Activated T-cell treated with anti-CD3 and anti-CD28 coated beads, Interleukin-2, amount 50 U/mL, for 24 hours (primary cell): ENCODE measurements at places on chromosomes 7 and 10.

DNA sequence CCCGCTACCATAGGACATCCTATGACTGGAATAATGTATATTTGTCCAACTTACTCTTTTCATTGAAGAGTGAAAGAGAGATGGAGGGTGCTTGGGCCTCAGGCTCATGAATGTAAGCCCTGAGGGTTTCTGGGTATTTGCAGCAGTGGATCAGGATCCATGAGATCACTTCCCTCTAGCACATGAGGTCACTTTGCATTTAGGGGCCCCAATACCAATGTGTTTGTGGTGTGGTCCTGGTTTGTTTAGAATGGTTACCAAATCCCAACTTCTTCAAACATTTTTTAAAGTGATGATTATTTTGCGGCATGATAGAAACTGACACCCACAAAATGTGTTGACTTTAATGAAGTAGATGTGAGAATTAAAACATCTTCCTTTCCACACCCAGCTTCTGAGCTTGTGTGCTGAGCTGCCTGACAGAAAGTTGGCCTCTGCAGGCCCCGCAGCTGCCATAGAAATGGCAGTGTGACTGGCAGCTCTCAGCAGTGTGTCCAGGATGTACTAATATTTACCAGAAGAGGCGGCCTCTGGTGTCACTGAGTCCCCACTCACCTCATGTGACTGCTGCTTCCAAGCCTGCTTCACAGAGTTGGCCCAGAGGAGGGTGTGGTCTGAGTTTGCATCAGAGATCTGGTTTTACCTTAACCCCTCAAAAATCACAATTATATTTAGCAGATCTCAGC, 447.6 kb upstream of the NPVF start:
- H3K27ac ChIP-seq = no peak overlapping the region
- no peaks in the 10 kb centered on the region for H3K36me3 ChIP-seq
- H3K27me3 ChIP-seq = no peaks in the 10 kb centered on the region
- no peak overlapping the region for H3K4me3 ChIP-seq
- H3K4me1 ChIP-seq = no peaks in the 10 kb centered on the region

DNA sequence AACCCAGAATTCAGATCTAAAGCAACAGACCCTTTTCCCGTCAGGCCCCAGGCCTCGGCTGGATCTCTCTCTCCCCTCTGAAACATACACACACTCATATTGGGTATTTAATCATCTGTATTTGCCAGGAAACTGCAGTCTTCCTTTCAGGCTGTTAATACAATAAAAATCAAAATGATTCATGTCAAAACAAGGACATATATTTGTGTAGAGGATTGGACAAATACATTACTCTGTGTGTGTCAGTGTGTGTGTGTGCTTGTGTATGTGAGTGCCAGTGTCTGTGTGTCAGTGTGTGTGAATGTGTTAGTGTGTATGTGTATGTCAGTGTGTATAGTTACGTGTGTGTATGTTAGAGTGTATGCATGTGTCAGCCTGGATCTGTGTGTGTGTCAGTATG, 90.8 kb downstream of the JCAD start:
- H3K36me3 ChIP-seq = no peaks in the 10 kb centered on the region
- H3K27ac ChIP-seq = no peak overlapping the region
- no peaks in the 10 kb centered on the region for H3K4me1 ChIP-seq
- no peak overlapping the region for H3K4me3 ChIP-seq
- peaks cover 5% of the 10 kb centered on the region for H3K27me3 ChIP-seq
- DNase-seq = no peak

- H3K4me1 ChIP-seq = peaks cover 7% of the 10 kb centered on the region
- no peak for DNase-seq
- no peak overlapping the region for H3K4me3 ChIP-seq
- H3K36me3 ChIP-seq = no peaks in the 10 kb centered on the region
- H3K27ac ChIP-seq = no peak overlapping the region
- peaks cover 5% of the 10 kb centered on the region for H3K27me3 ChIP-seq
These were observed 65.4 kb downstream of the MGAM2 start for GRCh38 chr7:142176901-142177300.

DNA sequence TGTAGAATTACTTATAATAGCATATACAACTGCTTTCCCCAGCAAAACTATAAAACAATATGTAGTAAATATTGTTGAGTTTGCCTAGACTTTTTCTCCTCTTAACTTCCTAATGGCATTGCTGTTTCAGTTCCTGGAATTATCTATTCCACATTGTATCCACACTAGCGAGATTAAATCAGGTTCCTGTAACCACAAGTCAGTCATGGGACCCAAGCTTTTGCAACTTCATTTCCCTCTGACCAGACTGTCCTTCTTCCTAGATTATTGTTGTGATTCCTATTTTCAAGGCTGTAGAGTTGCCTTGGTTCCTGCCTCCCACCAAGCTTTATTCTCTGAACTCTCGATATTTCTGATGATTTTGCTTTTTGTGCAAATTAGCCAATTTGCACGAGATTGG, 173.3 kb upstream of the ZNF804B start:
- H3K4me1 ChIP-seq = no peaks in the 10 kb centered on the region
- H3K4me3 ChIP-seq = no peak overlapping the region
- no peak for DNase-seq

DNA sequence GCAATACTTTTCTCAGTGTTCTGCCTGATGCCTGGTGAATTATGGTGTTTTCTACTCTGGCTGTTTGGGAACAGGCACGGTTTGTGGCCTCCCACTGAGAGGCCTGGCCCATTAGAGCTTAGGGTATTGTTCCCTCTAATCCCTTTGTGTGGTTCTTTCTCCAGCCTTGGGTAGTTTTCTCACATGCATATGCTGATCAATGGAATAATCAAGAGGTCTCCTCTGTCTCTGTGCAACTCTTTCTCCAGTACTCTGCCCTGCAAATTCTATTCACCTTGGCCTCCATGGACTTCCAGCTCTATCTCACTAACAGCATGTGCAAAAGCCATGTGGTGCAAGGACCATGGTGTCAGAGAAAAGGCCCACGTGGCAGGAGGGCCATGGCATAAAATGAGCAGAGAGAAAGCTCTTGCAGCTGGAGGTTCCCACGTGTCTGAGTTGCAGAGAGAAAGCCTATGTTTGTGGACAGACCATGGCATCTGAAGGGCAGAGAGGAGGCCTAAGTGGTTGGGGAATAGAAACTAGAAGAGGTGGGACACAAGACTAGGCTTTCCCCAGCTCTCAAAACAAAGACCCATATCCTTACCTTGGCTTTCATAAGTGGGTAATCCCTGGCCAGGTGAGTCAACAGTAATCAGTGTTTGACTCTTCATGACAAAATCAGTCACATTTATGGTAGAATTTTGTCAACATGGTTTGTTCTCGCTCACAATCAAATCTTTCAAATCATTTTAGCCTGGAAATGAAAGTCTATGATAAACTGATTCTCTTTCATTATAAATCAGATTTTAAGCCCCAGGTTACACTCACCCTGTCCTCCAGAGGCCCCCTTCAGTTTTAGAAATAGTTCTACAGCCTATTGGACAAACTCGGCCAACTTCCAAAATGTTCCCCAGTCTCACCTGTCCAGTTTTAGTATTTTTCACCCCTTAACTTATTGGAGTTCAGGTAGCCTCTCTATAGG, 17.3 kb downstream of the OPALIN start:
- H3K4me1 ChIP-seq = peaks cover 13% of the 10 kb centered on the region
- H3K4me3 ChIP-seq = no peak overlapping the region

DNA sequence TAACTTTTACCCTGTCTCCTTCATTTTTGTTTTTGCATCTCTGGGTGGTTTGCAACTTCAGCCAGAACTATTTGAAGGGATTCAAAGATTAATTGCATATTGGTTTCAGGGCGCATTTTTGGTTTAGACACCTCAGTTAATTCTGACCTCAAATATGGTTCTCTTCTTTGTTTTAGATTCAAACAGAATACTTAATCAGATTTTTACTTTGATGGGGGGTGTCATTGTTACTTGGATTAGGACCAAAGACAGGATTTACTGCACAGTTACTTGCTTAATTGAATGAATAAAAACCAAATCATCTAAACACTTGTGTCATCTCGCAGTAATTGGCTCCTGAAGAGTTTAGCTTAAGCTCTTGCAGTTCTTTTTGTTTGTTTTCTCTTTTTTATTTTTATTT, 100.9 kb downstream of the PHTF2 start:
- no peak for DNase-seq
- no peaks in the 10 kb centered on the region for H3K27me3 ChIP-seq
- H3K4me3 ChIP-seq = no peak overlapping the region
- peaks cover 3% of the 10 kb centered on the region for H3K4me1 ChIP-seq

- peaks cover 63% of the 10 kb centered on the region for H3K4me1 ChIP-seq
- peaks cover 85% of the 10 kb centered on the region for H3K36me3 ChIP-seq
- DNase-seq = no peak
- no peaks in the 10 kb centered on the region for H3K27me3 ChIP-seq
- peak overlapping the region; percentile 34 for H3K27ac ChIP-seq
These were observed 41.4 kb downstream of the NUDCD3 start for GRCh38 chr7:44448922-44449583.

- peak overlapping the region; percentile 86 for H3K27ac ChIP-seq
- peaks cover 95% of the 10 kb centered on the region for H3K36me3 ChIP-seq
- no peak overlapping the region for H3K4me3 ChIP-seq
- H3K4me1 ChIP-seq = peaks cover 16% of the 10 kb centered on the region
These were observed 36.7 kb upstream of the NFKB2 start for GRCh38 chr10:102358712-102359382.

DNA sequence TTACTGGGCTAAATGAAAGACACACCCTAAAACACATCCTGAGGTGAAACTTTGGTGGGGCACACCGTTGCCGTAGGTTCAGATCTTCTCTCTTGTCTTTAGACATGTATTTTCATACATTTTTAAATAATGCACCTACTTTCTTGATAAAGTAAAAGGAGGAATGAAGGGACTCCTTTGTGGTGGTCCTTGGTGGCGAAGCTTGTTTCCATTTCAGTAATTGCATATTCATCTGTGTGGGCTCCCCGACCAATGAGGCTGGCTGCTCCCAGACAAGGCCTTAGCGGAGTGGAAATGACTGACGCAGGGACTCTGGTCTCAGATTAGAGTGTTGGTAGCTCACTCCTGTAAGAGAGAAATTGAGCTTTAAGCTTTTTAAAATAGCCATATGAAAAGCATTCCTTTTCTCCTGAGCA, 815 bp downstream of the CCSER2 start:
- no peaks in the 10 kb centered on the region for H3K27me3 ChIP-seq
- DNase-seq = peak; percentile 66
- H3K4me3 ChIP-seq = peak overlapping the region; percentile 84

DNA sequence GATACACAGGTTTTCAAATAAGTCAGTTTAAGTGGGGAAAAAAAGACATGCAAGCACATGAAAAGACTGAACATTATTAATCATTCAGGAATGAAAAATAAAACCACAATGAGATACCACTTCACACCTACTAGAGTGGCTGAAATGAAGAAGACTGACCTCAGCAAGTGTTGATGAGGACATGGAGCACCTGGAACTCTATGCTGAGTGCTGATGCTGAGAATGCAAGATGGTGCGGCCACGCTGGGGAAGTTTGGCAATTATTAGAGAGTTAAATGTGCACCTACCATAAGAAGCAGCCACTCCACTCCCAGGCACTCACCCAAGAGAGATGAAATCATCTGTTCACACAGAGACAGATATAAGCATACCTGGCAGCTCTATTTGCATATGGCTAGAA, 32.9 kb upstream of the ELFN1 start:
- no peak overlapping the region for H3K27ac ChIP-seq
- H3K4me1 ChIP-seq = no peaks in the 10 kb centered on the region
- H3K4me3 ChIP-seq = no peak overlapping the region
- H3K27me3 ChIP-seq = peaks cover 15% of the 10 kb centered on the region
- H3K36me3 ChIP-seq = no peaks in the 10 kb centered on the region
- no peak for DNase-seq

- H3K36me3 ChIP-seq = peaks cover 21% of the 10 kb centered on the region
- no peaks in the 10 kb centered on the region for H3K27me3 ChIP-seq
- H3K27ac ChIP-seq = no peak overlapping the region
- H3K4me1 ChIP-seq = no peaks in the 10 kb centered on the region
- no peak for DNase-seq
- H3K4me3 ChIP-seq = no peak overlapping the region
These were observed 191.1 kb upstream of the TCF7L2 start for GRCh38 chr10:112758961-112759360.

- H3K4me3 ChIP-seq = no peak overlapping the region
- H3K27me3 ChIP-seq = peaks cover 5% of the 10 kb centered on the region
- DNase-seq = no peak
- H3K36me3 ChIP-seq = no peaks in the 10 kb centered on the region
- no peaks in the 10 kb centered on the region for H3K4me1 ChIP-seq
These were observed 267.2 kb downstream of the GLRX3 start for GRCh38 chr10:130403153-130404075.

- H3K36me3 ChIP-seq = peaks cover 2% of the 10 kb centered on the region
- DNase-seq = no peak
- H3K4me3 ChIP-seq = no peak overlapping the region
- H3K27ac ChIP-seq = no peak overlapping the region
These were observed 5.3 kb upstream of the NT5C3A start for GRCh38 chr7:33067921-33068320.

- no peaks in the 10 kb centered on the region for H3K27me3 ChIP-seq
- no peak for DNase-seq
- no peak overlapping the region for H3K4me3 ChIP-seq
- no peaks in the 10 kb centered on the region for H3K4me1 ChIP-seq
These were observed 51.1 kb downstream of the GPAM start for GRCh38 chr10:112132435-112132834.

DNA sequence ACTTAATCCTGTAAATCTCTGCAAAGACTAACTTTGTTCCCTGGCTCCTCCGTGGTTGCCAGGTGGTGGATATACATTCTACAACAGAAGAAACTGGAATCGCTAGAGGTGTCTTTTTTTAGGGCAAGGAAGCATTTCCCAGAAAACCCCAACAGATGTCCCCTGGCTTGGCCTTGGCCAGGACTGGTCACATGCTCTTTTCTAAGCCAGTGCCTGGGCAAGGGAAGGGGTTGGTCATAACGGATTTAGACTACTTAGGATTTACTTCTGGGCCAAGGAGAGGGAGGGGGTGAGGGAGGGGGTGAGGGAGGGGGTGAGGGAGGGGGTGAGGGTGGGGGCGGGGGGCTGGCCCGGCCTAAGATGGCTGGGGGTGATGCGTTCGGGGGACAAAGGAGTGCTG, 105.7 kb downstream of the SNX10 start:
- no peaks in the 10 kb centered on the region for H3K36me3 ChIP-seq
- peak overlapping the region; percentile 12 for H3K4me3 ChIP-seq
- H3K27ac ChIP-seq = no peak overlapping the region
- H3K4me1 ChIP-seq = peaks cover 17% of the 10 kb centered on the region
- H3K27me3 ChIP-seq = peaks cover 66% of the 10 kb centered on the region
- DNase-seq = no peak

GRCh38 chr7:157551325-157552070, 214.7 kb downstream of the DNAJB6 start:
- no peak overlapping the region for H3K4me3 ChIP-seq
- H3K27me3 ChIP-seq = no peaks in the 10 kb centered on the region
- H3K27ac ChIP-seq = no peak overlapping the region
- no peaks in the 10 kb centered on the region for H3K36me3 ChIP-seq

DNA sequence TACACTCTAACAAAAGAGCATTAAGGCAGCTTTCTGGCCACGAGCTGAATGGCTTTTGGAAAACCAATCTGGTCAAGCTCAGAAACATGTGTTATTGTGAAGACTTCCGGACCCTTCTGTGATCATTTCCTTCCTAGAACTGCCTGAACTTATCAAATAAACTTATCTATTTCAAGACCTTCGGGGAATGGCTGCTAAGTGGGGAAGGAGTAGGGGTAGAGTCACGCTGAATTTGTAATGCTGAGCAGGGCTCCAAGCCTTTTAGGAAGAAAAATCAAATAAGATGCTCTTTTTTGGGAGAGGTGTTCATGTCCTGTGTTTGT, 56.6 kb downstream of the PAPSS2 start:
- H3K27me3 ChIP-seq = peaks cover 11% of the 10 kb centered on the region
- no peak for DNase-seq
- no peaks in the 10 kb centered on the region for H3K36me3 ChIP-seq
- no peak overlapping the region for H3K4me3 ChIP-seq
- no peak overlapping the region for H3K27ac ChIP-seq
